ENCODE measurements at places on chromosomes 12 and 14.

GRCh38 chr12:88011755-88012154 lies 17.4 kb downstream of the C12orf50 start:
- no peak for DNase-seq

- peak; percentile 44 for DNase-seq
Observed at GRCh38 chr12:83826112-83826511, 1086.5 kb downstream of the SLC6A15 start.

DNA sequence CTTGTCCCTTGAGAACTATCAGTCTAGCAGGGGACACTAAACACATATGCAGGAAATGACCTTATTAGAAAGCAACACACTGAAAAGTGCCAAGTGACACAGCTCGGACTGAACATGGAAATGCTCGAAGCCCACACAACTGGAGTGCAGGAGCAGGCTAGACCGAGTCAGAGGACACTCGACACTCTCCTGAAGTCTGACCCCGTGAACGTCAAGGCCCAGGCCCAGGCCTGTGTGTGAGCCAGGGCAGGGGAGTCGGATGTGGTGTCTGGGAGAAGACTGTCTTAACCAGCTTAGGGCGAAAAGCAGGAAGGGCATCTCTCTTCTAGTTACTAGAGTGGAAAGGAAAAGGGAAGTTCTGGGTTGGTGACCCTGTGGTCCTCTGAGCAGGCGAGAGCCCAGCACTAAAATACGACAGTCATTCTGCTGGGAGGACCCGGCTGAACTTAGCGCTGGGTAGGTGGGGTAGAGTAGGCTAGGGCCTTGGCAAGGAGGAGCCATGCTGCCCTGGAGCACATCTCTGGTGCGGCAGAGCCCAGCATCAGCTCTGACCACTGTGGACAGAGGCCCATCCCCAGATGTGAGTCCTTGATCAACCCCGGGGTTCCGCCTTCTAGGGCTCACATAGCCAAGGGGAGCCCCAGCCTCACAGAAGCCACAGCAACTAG lies 93.0 kb downstream of the NTF3 start:
- DNase-seq, result no peak

- DNase-seq, result peak; percentile 79
Observed at GRCh38 chr12:49698619-49699545, 8.3 kb downstream of the FMNL3 start.

All from activated CD8-positive, alpha-beta memory T cell treated with anti-CD3 and anti-CD28 coated beads, Interleukin-2, amount 10 ng/mL, durations not matched to agents 7 days and 5 days (primary cell).